ENCODE measurements at places on chromosomes 16 and 17.

DNA sequence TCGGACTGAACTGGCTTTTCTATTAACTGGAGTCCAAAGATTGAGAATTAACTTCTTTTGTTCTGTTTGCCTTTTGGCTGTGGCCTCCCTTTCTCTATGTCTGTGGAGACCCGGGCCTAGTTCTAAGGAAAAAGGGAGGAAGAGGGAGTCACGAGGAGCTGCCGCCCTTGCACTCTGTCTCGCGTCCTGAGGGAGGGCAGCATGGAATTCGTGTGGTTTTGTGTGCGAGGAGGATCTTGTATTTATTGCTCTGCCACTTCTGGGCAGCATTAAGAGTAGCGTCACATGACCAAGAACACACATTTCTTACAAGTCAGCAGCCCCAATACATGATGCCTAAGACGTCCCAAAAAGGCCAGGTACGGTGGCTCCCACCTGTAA lies 23.6 kb downstream of the METTL22 start:
- no peak for DNase-seq

DNA sequence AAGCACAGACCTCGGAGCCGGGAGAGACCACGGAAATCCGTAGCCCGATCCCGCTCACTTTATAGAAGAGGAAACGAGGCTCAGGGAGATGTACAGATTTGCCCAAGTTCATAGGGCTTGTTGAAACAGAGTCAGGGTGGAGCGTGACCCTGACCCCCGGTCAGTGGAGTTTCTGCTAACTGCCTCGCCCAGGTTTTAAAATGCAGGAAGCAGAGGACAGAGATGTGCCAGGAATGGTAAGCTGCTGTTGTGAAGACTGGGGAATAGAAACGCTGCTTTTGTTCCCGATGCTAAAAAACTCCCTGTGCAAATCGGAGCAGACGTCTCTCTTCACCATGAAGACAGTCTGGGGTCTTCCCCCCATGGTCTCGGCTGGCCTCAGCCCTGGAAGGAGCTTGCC lies 403.0 kb downstream of the SEC14L1 start:
- no peak for DNase-seq

DNA sequence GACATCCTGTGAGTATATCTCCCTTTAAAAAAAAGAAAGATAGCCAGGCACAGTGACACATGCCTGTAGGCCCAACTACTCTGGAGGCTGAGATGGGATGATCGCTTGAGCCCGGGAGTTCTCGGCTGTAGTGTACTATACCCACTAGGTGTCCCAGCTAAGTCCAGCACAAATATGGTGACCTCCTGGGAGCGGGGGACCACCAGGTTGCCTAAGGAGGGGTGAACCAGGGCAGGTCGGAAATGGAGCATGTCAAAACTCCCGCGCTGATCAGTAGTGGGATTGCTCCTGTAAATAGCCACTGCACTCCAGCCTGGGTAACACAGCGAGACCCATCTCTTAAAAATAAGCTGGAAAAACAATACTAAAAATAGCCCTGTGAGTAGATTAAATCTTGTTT lies 29.4 kb downstream of the GINS2 start:
- no peak for DNase-seq

DNA sequence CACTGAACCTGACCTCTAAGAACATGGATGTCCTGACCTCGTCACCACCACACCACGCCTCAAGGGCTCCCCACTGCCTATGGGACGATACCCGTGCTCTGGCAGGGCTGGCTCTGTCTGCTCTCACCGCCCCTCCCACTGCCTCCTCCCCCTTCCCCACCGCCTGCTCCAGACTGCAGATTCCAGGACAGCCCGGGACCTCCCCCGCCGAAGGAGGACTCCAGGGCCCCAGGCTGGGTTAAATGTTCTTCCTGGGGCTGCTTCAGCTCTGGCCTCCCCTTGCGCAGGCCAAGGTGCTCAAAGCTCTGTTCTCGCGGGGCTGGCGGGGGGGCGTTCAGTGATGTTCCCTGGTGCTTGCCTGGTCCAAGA lies 3.1 kb downstream of the NPW start:
- DNase-seq = no peak

GRCh38 chr17:12099412-12099811 lies 78.7 kb downstream of the MAP2K4 start:
- DNase-seq = no peak

- no peak for DNase-seq
Measured at GRCh38 chr17:58007781-58008706, 998 bp upstream of the SRSF1 start.

DNA sequence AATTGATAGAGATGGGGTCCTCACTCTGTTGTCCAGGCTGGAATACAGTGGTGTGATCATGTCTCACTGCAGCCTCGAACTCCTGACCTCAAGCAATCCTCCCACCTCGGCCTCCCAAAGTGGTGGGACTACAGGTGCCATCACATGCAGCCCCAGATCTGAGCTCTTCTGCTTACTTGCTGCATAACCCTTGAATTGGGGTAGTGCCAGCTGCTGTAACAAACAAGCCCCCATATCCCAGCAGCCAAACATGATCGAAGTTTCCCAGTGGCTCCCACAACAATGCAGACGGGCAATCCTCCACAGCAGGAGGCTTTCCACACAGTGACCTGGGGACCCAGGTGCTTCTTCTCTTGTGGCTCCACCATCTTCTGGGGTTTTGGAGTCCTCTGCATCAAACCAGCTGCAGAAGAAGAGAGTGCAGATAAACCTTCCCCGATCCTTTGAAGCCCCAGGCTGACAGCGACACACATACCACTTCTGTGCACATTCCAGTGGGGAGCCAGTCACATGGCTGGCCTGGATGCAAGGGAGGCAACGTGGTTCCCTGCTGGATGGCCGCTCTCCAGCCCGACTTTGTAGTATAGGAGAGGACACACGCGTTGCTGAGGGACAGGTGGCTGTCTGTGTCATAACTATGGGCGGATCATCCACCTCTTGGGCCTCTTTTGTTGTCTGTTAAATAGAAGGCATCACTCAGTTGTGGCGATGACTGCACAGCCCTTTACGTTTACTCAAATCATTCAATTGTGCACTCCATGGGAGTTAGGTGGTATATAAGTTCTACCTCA lies 16.7 kb downstream of the SBK1 start:
- DNase-seq = no peak

DNA sequence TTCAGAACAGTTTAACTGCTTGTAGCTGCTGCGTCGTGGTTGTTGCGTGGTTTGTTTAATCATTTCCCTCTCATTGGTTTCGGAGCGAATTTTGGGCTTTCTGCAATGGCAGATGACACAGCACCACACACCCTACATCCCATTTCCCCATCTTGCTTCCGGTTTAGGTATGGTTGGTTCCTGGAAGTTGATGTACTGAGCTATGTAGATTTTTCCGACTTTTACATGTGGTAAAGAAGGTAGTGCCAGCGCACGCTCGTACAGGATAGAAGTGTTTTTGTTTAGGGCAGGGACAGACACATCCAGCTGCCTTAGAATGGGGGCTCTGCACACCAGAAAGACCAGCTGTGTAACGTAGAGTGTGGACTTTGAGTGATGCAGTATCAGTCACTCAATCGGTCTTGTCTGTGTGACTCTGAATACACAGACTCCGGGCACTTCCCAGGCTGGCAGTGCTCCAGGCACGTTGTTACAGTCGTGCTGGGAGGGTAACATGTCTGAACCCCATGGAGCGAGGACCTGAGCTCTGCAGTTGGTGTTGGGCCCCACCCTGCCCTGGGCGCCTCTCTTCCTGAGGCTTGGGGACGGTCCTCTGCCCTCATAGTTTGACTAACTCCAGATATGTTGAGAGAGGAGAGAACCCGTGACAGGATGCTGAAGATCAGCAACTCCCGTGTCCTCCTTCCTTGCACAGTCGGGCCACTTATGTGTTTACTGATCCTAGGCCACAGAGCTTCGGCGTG lies 172.0 kb upstream of the CHMP6 start:
- DNase-seq = no peak

Data from HS-27A (cell line).